ENCODE measurements at places on chromosomes 2 and 18.

DNA sequence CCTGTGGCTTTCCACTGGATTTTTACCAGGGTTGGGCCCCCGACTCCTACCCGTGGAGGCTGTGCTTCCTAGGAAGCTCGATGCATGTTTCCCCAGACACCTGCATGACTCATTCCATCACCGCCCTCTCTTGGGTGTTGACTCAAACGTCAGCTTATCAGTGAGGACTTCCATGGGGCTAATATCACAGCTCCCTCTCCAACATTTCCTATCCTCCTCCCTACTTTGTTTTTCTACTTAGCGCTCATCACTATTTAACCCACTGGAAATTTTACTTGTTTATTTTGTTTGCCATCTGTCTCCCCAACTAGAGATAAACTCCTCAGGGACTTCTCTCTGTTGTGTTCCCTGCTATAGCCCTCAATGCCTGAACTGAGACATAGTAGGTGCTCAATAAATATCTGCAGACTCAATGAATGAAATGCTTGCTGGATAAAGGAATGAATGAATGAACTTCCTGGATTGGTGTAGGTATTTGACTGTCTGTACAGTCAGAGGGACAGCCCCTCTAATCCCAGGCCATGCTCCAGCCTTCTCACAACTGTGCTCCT, 89.7 kb upstream of the MSH2 start:
- no peak for DNase-seq

DNA sequence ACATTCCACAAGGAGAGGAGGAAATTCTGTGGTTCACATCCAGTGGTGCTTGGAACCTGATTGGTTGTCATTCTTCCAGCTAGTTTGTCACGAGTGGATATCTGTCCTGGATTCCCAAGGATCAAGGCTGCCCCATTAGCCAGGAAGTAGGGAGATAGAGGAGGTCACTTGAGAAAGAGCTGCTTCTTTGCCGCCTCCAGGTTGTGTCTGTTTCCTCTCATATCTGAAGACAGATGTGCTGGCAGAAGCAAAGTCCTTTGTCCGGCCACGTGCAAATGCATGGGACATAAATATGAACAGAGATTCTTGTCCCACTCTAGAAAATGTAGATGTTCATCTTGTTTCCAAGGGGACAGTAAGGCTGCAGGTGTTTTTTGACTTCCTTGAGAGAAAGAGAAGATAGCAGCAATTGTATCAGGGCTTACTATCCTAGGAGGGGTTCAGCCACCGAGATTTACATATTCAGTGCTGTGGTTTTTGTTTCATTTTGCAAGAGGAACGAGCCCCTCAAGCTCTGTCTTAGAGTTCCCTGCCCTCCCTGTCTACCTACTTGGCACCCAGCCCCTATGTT, 174.4 kb downstream of the RPIA start:
- DNase-seq = no peak

DNA sequence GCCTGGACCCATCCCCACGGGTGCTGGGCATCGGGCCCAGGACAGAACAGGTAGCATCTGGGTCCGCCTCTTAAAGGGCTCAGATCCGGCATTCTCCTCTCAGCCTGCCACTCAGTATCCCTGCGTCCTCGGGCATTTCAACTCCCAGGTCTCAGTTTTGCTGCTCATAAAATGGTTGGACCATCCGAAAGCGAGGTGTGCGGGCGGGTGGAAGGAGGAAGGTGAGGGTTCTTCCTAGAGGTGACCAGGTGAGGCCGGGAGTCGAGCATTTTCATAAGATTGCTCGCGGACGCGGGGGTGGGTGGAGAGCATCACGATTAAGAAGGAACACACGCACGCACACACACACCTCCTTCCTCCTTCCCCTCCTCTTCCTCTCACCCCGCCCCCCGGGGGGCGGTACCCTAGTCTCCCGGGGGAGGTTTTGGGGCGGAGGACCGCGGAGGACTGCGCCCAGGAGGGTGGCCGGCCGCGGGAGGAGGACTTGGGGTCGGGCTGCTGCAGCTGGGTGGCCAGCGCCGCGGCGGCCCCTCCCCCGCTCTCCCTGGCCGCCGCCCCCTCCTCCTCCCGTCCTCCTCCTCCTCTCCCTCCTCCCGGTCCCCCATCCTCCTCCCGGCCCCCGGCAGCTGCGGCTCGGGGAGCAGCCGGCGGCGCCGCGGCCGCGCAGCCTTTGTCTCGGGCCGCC, 97.9 kb upstream of the GPR45 start:
- DNase-seq = no peak

DNA sequence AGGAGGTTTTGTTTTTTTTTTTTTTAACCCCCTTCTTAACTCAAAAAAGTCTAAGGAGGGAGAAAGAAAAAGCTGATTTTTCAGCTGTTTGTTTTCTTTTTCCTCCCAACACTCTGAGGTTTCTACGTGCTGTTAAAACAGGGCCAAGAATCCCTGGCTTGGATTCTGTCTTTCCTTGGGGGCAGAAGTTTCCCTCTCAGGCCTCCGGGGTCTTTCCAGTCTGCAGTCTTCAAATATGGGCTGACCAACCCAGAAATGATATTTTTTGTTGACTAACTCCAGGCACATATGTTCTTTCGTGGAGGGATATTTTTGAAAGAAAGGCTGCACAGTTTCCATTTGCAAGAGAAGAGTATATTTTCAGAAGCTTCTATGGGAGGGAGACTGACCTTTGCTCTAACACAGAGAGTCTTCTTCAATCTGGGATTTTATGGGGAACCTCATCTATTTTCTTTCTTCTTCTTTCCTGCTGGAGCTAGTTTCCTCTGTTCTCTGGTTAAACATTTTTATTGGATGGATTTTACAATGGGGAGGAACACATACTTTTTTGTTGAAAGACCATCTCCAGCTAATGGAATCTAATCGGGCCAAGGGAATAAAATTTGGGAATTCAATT, 93.3 kb upstream of the SPRED2 start:
- no peak for DNase-seq

GRCh38 chr2:18117592-18117991, 239.1 kb downstream of the KCNS3 start:
- DNase-seq = no peak

GRCh38 chr18:32429402-32429801, 41.3 kb downstream of the GAREM1 start:
- DNase-seq = no peak

DNA sequence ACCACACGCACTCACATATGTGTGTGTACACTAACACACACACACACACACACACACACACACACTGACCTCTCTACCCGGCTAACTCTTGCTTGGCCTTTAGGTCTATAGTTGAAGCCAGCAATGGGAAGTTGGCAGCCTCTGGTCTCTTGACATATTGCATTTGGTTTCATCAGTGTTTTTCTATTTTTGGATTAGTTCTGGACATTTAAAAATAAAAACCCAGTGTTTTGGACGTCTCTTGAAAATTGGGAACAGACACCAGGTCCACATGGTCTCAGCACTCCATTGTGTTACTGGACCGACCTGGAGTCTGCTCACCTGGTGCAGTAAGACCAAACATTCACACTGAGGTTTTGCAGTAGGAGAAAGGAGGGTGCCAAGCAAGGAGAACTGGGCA, 50.4 kb upstream of the AFF3 start:
- no peak for DNase-seq

GRCh38 chr18:11387880-11388279, 221.5 kb upstream of the SLC35G4 start:
- no peak for DNase-seq

- no peak for DNase-seq
Measured at GRCh38 chr2:236965021-236965840, 120.5 kb upstream of the COPS8 start.

DNA sequence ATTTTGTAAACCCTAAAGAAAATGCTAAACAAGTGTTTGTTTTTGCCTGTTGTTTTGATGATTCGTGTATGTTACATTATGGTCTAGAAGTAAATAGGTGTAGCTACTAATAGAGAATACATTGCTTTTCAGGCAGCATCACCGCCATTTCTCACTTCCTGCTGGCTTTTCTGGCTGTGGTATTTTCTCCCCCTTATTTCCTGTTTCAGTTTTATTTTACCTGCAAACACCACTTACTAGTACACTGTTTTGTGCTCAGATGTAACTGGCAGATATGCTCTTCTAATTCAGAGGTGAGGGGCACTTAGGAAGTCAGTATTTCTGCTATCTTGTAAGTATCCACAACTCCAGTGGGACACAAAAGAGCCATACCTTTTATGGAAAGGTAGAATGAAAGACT, 38.1 kb upstream of the SLC3A1 start:
- DNase-seq = no peak

GRCh38 chr18:59929621-59930295, 30.0 kb downstream of the PMAIP1 start:
- no peak for DNase-seq

- DNase-seq = no peak
Measured at GRCh38 chr18:59994357-59994756, 94.6 kb downstream of the PMAIP1 start.

DNA sequence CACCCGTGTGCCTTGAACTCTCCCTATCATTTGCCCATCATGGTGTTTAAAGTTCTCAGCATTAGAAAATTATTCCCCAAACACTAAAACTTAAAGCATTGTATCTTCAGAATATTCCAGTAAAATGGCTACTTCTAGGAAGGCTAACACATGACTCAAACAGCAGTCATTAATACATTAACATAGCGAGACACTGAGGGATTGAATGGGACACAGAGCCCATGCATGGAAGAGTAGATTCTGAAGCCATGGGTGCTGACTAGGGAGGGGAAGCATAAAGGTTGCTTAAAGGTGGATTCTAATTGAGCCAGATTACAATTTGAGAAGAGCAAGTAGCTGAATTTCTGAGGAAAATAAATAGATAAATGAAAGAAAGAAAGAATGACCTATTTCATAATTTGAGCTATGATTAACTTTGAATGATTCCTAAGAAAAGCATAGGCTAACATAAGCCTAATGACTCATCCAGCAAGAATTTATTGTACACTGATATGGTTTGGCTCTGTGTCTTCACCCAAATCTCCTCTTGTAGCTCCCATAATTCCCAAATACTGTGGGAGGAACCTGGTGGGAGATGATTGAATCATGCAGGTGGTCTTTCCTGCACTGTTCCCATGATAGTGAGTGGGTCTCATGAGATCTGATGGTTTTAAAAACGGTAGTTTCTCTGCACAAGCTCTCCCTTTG, 79.8 kb upstream of the PIK3C3 start:
- no peak for DNase-seq

- no peak for DNase-seq
Measured at GRCh38 chr2:174603280-174603679, 5.7 kb upstream of the WIPF1 start.

DNA sequence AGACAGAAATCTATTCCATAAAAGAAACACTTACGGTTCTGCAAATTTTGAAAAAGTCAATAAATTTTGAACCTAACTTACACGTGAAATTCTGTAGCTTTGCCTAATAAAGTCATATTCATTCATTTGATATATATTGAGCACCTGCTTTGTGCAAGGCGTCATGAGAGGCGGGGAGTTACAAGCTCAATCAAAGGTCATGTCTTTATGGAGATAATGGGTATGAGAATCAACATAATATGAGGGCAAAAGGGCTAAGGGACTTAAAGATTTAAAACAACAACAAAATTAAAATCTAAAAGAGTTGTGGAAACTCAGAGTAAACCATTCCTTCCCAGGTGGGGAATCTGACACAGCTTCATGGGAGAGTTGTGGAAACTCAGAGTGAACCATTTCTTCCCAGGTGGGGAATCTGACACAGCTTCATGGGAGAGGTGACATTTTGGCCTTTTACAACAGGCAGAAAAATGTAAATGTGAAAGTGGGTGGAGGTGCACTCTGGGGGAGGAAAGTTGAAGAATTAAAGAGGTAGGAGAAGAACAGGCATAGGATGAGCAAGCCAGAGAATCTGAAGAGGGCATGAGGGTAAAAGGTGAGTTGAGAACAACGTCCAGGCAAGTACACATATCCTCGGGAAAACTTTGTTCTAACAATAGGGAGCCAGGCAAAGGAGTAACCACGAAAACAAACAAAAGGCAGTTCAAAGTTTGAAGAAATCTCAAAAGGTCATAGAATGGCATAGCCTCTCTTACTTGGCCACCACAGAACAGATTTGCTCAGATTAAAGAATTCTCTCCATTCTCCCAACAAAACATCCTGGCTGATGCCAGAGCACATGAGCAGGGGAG, 49.5 kb upstream of the CD226 start:
- DNase-seq = no peak

Data from osteocyte (in vitro differentiated cells).